ENCODE measurements at places on chromosomes 5 and 9. TPM values are rescaled to one million over a fixed set of nuclear protein-coding genes. Genes with fewer than 3 reads are reported as not detected.

Gene NR2F1
- 292 TPM for total RNA-seq

Gene SLC28A3
- total RNA-seq, result 0.64 TPM

Gene ACOT12
- 1.3 TPM for total RNA-seq

Gene TAS2R1
- not detected for total RNA-seq

Gene NUTM2F
- total RNA-seq, result not detected
